ENCODE measurements at places on chromosomes 13 and 19. TPM values are rescaled to one million over a fixed set of nuclear protein-coding genes. Genes with fewer than 3 reads are reported as not detected.

DNA sequence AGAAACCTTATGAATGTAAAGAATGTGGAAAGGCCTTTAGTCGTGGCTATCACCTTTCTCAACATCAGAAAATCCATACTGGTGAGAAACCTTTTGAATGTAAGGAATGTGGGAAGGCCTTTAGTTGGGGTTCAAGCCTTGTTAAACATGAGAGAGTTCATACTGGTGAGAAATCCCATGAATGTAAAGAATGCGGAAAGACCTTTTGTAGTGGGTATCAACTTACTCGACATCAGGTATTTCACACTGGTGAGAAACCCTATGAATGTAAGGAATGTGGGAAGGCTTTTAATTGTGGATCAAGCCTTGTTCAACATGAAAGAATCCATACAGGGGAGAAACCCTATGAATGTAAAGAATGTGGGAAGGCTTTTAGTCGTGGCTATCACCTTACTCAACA is 20.8 kb downstream of the ZNF283 start:
- H3K4me1 ChIP-seq = no peaks in the 10 kb centered on the region
- no peaks in the 10 kb centered on the region for H3K27me3 ChIP-seq
- no peak overlapping the region for H3K27ac ChIP-seq
- no peak for DNase-seq
- no peak overlapping the region for H3K4me3 ChIP-seq
- H3K36me3 ChIP-seq = peaks cover 63% of the 10 kb centered on the region

The ZNF221 gene
- 0.89 TPM for total RNA-seq

The OR4F17 gene
- total RNA-seq = not detected

GRCh38 chr13:102903659-102904407 is 58.0 kb downstream of the ERCC5 start:
- no peak overlapping the region for H3K27ac ChIP-seq
- H3K27me3 ChIP-seq = peaks cover 4% of the 10 kb centered on the region
- no peak overlapping the region for H3K4me3 ChIP-seq

GRCh38 chr13:51343475-51343874 is 4.0 kb downstream of the SERPINE3 start:
- no peaks in the 10 kb centered on the region for H3K27me3 ChIP-seq
- no peaks in the 10 kb centered on the region for H3K4me1 ChIP-seq
- no peak overlapping the region for H3K27ac ChIP-seq
- DNase-seq = no peak
- H3K4me3 ChIP-seq = no peak overlapping the region
- H3K36me3 ChIP-seq = no peaks in the 10 kb centered on the region

DNA sequence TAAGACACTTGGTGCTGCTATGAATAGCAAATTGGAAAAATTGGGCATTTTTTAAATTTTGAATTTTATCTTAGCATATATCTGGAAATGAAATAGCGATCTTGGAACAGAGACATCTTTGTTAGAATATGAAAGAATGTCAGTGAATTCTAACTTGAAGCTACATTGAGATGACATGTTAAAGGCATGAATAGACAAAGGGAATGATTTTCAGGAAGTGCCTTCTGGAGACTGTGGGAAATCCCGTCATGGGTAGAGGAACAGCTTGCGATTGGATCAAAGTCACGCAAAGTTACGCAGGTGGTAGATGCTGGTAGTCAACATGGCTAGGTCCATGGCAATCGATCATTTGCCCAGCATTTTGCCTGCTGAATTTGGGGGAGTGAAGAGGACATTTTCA is 43.5 kb downstream of the LRCH1 start:
- H3K27me3 ChIP-seq = no peaks in the 10 kb centered on the region
- no peaks in the 10 kb centered on the region for H3K36me3 ChIP-seq
- no peak for DNase-seq
- H3K4me1 ChIP-seq = peaks cover 85% of the 10 kb centered on the region

DNA sequence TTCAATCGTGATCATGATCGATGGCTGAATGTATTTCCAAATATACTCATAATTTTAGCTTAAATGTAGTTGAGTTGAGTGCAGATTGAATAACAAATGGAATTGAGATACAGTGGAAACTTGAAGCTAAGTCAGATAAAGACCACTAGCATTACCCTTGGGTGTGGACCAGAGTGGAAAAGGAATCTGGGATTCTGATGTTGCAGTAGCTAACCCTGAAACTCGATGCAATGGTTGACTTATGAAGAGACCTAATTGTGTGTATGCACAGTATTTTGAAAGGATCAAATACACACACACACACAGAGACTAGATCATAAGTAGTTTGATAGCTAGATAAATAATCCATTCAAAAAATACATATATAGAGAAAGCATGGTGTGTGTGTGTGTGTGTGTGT is 135.8 kb downstream of the RXFP2 start:
- no peaks in the 10 kb centered on the region for H3K36me3 ChIP-seq
- H3K27me3 ChIP-seq = peaks cover 2% of the 10 kb centered on the region
- H3K27ac ChIP-seq = no peak overlapping the region
- H3K4me3 ChIP-seq = no peak overlapping the region
- no peaks in the 10 kb centered on the region for H3K4me1 ChIP-seq
- DNase-seq = no peak

GRCh38 chr19:19137556-19138108 is 646 bp downstream of the TMEM161A start:
- peaks cover 8% of the 10 kb centered on the region for H3K36me3 ChIP-seq
- DNase-seq = no peak
- peak overlapping the region; percentile 94 for H3K4me3 ChIP-seq
- peak overlapping the region; percentile 61 for H3K27ac ChIP-seq
- H3K27me3 ChIP-seq = no peaks in the 10 kb centered on the region

- H3K36me3 ChIP-seq = no peaks in the 10 kb centered on the region
- peaks cover 14% of the 10 kb centered on the region for H3K4me1 ChIP-seq
- H3K4me3 ChIP-seq = no peak overlapping the region
- H3K27me3 ChIP-seq = peaks cover 22% of the 10 kb centered on the region
- no peak overlapping the region for H3K27ac ChIP-seq
These were observed 72.4 kb upstream of the TSC22D1 start for GRCh38 chr13:44648392-44649103.

The GRIK5 gene
- 2.2 TPM for total RNA-seq
